ENCODE measurements at places on chromosomes 6 and 20.

DNA sequence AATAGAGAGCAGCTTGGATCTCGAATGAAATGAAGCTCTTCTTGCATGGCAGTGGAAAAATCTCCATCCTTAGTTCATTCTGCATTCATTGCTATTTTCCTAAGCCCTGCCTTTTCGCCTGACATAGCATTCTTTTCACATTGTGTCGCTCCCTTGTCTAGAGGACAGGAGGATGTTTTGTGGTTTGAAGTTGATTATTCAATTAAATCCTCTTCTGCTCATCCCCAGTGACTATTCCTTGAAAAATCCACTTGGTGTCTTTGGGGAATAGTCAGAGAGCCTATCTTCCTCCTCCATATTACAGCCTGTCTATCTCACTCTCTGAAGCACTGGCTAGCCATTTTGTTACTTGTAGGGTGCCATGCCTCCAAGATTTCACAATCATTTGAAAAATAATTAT, 161.2 kb downstream of the KLHL32 start:
- DNase-seq, result peak; percentile 18

DNA sequence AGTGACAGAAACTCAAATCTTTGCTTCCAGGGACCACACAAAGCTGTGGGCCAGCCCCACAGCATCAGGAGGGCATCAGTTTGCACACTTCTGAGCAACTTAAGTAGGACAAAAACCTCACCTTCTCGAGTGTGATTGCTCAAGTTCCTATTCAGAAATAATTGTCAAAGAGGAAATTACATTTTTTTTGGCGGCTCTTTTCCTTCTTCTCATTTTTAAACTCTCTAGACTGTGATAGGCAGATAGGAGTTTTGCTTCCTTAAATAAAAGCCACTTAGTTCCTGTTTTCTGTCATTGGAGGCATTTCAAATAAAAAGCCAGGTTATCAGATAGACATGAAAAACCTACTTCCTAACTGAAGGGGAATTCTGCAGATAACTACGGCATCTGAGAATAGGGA, 11.2 kb upstream of the TAGAP start:
- DNase-seq, result no peak

DNA sequence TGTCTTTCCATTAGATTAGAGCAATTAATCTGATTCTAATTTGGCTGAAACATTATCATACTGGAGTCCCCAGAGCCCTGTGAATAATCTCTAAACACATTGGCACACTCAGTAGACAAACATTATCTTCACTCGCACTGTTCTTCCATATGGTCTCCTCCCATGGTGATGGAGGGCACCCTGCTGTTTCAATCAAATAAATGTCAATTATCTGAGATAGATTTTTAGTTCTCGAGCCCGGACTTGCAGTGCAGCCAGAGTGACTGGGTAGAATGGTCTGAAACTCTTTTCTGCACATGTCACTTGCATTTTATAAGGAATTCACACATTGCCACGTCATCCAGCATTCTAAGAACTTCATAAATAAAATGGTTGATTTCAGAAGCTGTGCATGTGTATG, 90.6 kb upstream of the MAP3K7 start:
- no peak for DNase-seq

- DNase-seq, result peak; percentile 63
Observed at GRCh38 chr20:18276821-18277220, 11.5 kb upstream of the ZNF133 start.

DNA sequence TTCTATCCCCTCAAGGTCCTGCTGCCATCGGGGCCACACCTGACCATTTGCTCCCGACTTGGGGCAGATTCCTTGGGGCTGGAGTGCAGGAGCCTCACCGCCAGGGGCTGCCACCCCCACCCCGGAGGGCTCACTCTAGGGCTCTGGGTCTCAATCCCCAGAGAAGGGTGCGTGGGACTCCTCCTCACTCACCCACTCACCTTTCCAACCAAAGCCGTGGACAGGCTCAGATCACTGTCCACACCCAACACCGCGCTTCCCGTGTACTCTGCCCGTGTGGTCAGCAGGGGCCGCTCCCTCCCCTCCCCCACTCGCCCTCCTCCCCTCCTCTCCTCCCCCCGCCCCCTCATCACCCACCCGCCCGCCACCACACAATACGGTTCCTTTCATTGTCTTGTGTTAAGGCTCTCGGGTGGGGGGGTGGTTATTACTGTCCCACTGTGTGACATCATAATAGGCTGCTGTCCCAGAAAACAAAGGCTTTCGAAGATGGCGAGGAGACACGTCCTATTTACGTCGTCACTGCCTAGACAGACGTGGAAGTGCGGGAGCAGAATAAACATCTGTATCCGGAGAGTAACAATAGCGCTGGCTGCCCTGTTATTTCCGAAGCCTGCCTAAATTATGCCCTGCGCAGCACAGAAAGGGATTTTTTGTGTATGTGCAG, 85.8 kb downstream of the YTHDF1 start:
- no peak for DNase-seq

DNA sequence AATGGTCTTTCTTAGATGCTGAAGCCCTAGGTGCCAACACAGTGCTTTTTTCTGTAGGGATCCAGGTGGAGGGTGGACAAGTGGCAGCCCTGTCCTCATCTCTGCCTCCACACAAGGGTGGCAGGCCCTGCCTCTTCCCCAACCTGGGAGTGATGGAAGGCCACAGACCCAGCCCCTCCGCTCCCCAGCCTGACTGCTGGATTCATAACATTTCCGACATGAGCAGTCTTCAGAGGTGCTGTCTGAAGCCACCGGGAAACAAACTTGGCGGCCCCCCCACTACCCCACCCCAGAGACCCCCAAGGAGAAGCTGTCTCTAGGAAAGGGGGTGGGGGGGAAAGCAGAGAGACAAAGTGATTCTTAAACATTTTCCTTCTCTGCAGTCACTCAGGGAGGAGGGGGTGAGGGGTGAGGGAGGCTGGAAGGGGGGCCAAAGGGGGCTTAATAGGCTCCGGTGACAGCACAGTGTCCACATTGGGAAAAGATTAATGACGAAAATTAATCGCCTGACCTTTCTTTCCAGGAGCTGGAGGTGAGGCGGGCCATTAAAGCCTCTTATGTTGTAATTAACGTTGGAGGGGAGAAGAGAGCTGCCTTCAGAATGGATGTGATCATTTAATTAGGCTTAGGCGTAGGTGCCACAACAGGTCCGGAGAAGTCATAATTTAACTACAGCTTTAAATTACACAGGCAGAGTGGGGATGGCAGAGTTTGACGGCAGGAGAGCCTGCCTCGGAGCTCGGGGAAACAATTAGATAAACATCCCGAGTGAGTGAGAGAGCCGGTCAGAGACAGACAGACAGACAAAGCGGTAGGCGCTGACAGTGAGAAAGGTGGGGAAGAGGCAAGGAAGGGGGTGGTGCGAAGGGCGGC, 76.8 kb upstream of the FOXP4 start:
- DNase-seq, result no peak

DNA sequence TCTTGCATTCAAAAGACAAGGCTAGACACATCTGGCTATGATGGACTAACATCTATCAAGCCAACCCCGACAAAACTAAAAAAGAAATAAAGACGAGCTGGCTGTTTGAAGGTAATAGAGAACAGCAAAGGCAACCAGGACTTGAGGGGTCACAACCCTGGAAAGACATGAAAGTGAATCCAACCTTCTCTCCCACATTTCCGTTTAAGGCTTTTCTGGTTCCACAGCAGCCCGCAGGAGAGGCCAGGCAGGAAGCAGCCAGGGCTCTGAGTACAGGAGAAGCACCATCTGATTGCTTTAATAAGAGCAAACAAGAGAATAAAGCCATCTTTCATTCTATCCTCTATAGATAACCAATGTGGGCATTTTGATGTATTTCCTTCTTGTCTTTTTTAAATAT, 14.3 kb downstream of the CNKSR3 start:
- no peak for DNase-seq

GRCh38 chr20:54774426-54774825, 299.0 kb downstream of the DOK5 start:
- no peak for DNase-seq

DNA sequence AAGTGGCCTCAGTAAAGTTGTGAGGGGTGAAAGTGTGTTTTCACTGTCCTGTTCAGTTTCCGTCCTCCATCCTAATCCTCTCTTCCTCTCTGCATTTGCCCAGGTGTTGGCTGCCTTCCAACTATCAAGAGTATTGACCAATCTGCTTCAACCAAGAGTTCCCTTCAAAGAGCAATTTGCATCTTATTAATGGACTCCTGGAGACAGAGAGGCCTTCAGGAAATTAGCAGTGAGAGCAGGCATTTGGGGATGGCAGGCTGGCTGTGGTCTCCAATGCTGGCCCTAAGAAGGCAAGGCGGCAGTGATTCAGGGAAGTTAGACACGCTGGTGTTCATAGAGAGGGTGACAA, 77.2 kb downstream of the GPR6 start:
- DNase-seq, result no peak

DNA sequence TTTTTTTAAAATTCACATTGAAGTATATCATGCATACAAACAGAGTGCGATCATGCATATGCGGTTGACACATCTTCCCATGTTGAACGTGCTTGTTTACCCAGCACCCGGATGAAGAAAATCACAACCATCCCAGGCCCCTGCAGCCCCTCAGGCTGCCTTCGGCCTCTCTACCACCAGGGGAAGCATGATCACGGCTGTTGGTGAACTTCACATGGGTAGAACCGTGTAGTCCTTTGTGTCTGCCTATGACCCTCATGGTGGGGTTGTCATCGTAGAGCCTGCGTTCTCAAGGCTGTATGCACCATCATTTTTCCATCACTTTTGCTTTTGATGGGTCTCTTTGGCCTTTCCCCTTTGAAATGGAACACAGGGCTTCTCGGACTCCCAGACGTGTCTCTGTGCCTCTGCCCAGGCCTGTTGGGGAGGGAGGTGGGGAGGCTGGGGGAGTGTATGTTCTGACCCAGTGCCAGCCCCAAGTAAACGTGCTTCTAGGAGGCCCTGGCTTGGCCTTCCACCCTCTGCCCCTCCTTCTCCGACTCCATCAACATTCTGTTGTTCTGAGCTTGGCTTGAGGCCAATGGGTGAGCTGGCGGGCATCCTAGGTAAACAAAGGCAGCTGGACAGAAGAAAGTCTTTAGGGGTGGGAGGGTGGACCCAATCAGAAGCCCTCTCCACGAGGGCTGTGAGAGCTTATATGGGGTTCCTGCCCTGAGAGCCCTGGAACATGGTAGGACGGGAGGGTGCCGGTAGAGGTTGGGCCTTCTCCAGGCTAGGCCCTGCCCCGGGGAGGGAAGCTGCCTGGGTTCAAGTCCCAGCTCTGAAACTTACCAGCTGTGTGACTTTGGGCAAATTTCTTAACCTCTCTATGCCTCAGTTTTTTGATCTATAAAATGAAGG, 39.7 kb downstream of the TGM2 start:
- DNase-seq, result no peak

GRCh38 chr6:82415820-82416219, 52.2 kb downstream of the TPBG start:
- DNase-seq, result no peak

All from stromal cell of bone marrow (primary cell).